Articular chondrocyte of knee joint (primary cell): ENCODE measurements at places on chromosomes 1 and 21. TPM values are rescaled to one million over a fixed set of nuclear protein-coding genes. Genes with fewer than 3 reads are reported as not detected.

The IGSF5 gene
- total RNA-seq = 0.26 and 0.32 TPM in 2 replicates

The KRTAP19-1 gene
- total RNA-seq = not detected in 2 replicates

The MTARC2 gene
- total RNA-seq = 9.2 and 11.2 TPM in 2 replicates

The TDRD5 gene
- not detected in 2 replicates for total RNA-seq

The PDZK1 gene
- 0.39 and 1.5 TPM in 2 replicates for total RNA-seq

The SELP gene
- total RNA-seq = 0.39 and 0.65 TPM in 2 replicates

The CLCA4 gene
- total RNA-seq = not detected in 2 replicates

The GNG12 gene
- 310 and 313 TPM in 2 replicates for total RNA-seq

The DAB1 gene
- not detected in 2 replicates for total RNA-seq

The TSTD1 gene
- total RNA-seq = 5.6 and 6.1 TPM in 2 replicates

The YTHDF2 gene
- total RNA-seq = 64.1 and 67.0 TPM in 2 replicates

The POLR3C gene
- total RNA-seq = 49.4 and 52.4 TPM in 2 replicates

The VASH2 gene
- 0.13 and 0.43 TPM in 2 replicates for total RNA-seq

The GPR89B gene
- 18.8 and 21.4 TPM in 2 replicates for total RNA-seq

The FCRL2 gene
- total RNA-seq = not detected in 2 replicates

The SERPINC1 gene
- 0.11 TPM in 1 of 2 replicates, not detected in the other for total RNA-seq

The SELENBP1 gene
- total RNA-seq = 89.0 and 90.6 TPM in 2 replicates

The SFN gene
- total RNA-seq = 0.54 and 0.78 TPM in 2 replicates

The ANGPTL3 gene
- under 0.01 and 0.11 TPM in 2 replicates for total RNA-seq

The ZZZ3 gene
- 73.0 and 86.5 TPM in 2 replicates for total RNA-seq

The FAM110D gene
- not detected in 2 replicates for total RNA-seq

The CXADR gene
- total RNA-seq = under 0.01 TPM in 1 of 2 replicates, not detected in the other

The MSH4 gene
- total RNA-seq = 0.13 and 4.3 TPM in 2 replicates

The FCRL6 gene
- not detected in 2 replicates for total RNA-seq

The CADM3 gene
- total RNA-seq = 0.26 and 1.2 TPM in 2 replicates

The HCRTR1 gene
- total RNA-seq = not detected in 2 replicates

The ANKRD34A gene
- total RNA-seq = 0.52 and 0.76 TPM in 2 replicates

The LY9 gene
- not detected in 2 replicates for total RNA-seq

The HIVEP3 gene
- 1.0 and 1.2 TPM in 2 replicates for total RNA-seq

The NR0B2 gene
- not detected in 2 replicates for total RNA-seq

The CTNNBIP1 gene
- 17.2 and 19.7 TPM in 2 replicates for total RNA-seq

The OR2L8 gene
- not detected in 2 replicates for total RNA-seq

The CFHR3 gene
- 0.11 TPM in 1 of 2 replicates, not detected in the other for total RNA-seq

The SLC45A3 gene
- total RNA-seq = 0.39 and 0.54 TPM in 2 replicates

The CCDC28B gene
- total RNA-seq = 6.8 and 8.4 TPM in 2 replicates

The KCNT2 gene
- 4.7 and 5.1 TPM in 2 replicates for total RNA-seq

The OPRD1 gene
- total RNA-seq = under 0.01 TPM in 1 of 2 replicates, not detected in the other

The AGO3 gene
- 17.3 and 21.2 TPM in 2 replicates for total RNA-seq

The OR6N1 gene
- total RNA-seq = not detected in 2 replicates

The KCNK2 gene
- total RNA-seq = 12.4 and 46.6 TPM in 2 replicates
